ENCODE measurements at places on chromosomes 4 and X.

- no peak for DNase-seq
Measured at GRCh38 chrX:108309144-108309543, 129.1 kb downstream of the COL4A6 start.

- DNase-seq: no peak
Measured at GRCh38 chr4:24775750-24776149, 19.6 kb upstream of the SOD3 start.

GRCh38 chr4:100042711-100043110 is 92.6 kb upstream of the H2AZ1 start:
- DNase-seq: no peak

DNA sequence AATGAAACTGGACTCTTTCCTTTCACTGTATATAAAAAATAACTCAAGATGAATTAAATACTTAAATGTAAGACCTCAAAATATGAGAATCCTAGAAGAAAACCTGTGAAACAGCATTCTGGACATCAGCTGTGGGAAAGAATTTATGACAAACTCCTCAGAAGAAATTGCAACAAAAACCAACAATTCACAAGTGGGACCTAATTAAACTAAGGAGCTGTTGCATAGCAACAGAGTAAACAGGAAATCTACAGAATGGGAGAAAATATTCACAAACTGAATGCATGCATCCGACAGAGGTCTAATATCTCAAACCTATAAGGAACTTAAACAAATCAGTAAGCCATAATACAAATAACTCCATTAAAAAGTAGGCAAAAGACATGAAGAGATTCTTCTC is 851.7 kb upstream of the PCDH10 start:
- no peak for DNase-seq

GRCh38 chrX:47361538-47362511 is 8.6 kb upstream of the ZNF157 start:
- DNase-seq: peak; percentile 82

DNA sequence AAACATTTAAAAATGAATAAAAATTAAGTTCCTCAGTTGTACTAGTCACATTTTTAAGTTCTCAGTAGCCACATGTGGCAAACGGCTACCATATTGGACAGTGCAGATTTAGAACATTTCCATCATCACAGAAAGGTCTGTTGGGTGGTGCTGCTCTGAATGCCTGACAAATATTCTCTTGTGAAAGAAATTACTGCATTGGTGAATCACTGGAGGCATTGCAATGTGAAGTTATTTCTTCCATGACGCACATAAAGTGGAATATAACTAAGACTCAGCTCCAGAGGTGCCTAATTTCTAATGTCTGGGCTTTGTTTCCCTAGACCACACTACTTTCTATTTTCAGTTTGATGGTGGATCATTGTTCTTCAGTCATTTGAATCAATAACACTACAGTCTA is 44.9 kb downstream of the CLNK start:
- no peak for DNase-seq

GRCh38 chr4:10605746-10606482 is 78.7 kb downstream of the CLNK start:
- no peak for DNase-seq

- DNase-seq: peak; percentile 83
Measured at GRCh38 chr4:112231779-112232713, at the start of gene AP1AR. Gene AP1AR, plus strand, starts transcription at chr4:112231787. Its CDS starts 305 bp downstream, at chr4:112232092.

DNA sequence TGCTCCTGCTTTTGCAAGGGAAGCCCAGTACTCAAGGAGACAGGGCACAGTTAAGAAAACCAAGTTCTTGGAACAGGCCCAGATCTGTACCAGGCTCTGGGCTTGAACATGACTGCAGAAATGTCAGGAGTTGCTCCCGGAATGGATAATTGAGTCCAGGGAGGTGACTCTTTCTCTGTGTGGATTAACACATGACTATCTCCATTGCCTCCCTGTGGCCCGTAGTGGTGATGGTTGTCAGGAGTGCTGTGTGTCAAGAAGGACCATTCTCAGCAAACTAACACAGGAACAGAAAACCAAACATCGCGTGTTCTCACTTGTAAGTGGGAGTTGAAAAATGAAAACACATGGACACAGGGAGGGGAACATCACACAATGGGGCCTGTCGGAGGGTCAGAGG is 39.9 kb downstream of the CCKAR start:
- DNase-seq: no peak

- no peak for DNase-seq
Measured at GRCh38 chrX:135536877-135537276, 16.4 kb downstream of the INTS6L start.

- no peak for DNase-seq
Measured at GRCh38 chr4:96093563-96093962, 253.7 kb downstream of the PDHA2 start.

DNA sequence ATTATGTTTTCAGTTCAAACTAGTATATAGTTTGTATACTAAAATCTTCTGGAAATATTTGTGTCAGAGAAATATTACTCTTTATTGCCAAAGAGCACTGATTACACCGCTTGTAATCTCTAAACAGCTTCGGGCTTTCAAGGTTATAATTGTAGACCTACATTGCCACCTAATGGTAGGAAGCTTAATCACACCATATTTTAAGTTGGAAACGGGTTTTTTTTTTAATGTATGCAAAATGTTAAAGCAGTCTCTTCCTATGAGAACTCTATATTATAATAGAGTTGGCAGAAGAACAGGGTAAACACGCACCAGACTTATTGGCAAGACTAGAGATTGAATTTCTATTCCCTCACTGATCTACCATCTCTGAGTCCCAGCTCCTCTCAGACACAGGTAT is 19.5 kb upstream of the NFXL1 start:
- DNase-seq: no peak

- no peak for DNase-seq
Measured at GRCh38 chr4:36310793-36311192, 29.4 kb downstream of the DTHD1 start.

DNA sequence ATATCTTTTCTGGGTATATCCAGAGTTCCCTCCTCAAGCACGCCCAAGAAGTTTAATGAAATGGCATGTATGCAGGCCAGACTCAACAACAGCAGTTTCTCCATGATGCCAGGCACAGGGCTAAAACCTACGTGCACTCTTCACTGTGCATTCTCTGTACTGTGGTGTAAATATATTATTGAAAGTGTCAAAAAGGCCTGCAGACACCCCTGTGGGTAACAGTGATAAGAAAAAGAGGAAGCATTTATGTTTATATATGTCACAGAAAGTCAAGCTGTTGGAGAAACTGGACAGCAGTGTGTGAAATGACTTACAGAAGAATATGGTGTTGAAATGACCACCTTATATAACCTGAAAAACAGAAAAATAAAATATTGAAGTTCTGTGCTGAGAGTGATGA is 29.6 kb upstream of the DCAF8L1 start:
- DNase-seq: no peak

GRCh38 chr4:6017030-6017429 is 1.2 kb downstream of the C4orf50 start:
- no peak for DNase-seq

DNA sequence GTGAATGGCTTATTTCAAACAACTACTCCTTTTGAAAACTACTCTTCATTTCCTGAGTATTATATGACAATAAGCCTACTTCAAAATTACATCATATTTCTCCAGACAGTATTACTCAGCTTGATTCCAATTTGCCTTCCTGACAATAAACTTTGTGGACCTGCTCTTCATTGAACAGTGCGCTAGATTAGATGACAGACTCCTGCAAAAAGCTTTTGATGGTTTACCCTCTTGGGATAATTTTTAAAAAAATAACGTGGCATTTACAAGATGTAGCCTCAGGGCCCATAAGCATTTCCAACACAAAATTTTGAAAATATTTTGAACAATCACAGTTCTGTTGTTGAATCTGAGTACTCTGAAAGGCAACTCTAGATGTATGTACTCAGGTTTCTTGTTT is 25.9 kb downstream of the MGAT4D start:
- no peak for DNase-seq

Data from uterus (tissue), 4 donors.